ENCODE measurements at places on chromosomes 4 and X.

DNA sequence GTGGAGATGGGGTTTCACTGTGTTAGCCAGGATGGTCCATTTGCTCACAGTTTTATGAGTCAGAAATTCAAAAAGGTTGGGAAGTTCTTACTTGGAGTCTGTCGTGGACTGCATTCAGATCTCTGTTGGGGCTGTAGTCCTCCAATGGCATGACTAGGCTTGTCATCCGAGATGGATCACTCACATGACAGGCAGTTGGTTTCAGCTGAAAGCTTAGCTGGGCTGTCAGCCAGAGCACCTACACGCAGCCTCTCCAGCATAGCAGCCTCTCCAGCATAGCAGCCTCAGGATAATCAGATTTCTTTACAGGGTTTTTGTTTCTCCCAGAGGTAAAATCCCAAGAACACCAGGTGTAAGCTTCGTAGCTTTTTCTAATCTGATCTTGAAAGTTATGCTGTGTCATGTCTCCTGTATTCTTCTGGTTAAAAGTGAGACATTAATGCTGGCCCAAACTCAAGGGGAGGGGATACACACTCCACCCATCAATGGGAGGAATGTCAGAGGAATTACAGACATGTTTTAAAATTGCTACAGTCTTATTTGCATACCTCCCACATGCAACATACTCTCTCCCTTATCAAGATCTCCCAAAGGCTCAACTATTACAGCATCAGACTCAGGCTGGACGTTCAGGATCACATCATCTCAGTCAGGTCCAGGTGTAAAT lies 31.6 kb upstream of the SOD3 start:
- DNase-seq, result no peak

GRCh38 chrX:41686788-41687187 lies 2.0 kb upstream of the GPR34 start:
- no peak for DNase-seq

GRCh38 chrX:46912098-46912602 lies at the start of gene JADE3:
TSS of gene JADE3 (plus strand) at chrX:46912421. CDS start at chrX:46984895, 72,474 bp downstream.
- peak; percentile 5 for DNase-seq

DNA sequence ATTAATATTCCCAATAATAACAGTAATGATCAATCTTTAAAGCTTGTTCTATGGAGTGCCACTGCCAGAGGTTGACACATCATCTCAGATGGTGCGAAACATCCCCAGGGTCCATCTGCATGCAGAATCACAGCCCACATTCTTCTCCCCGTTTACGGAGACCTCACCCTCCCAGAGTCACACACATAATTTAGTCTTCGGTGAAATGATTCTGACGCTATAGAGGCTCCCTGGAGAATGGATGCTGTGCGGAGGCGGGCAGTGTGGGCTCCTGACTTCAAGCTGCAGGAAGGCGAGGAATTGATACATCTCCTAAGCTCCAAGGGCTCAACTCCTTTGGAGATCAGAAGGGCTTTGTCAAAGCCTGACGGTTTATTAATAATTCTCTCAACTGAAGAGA lies 11.0 kb upstream of the ARHGAP36 start:
- no peak for DNase-seq

GRCh38 chr4:121220698-121221097 lies 56.6 kb upstream of the TNIP3 start:
- no peak for DNase-seq
